CD4-positive, alpha-beta T cell treated with Interleukin-10 for 1 hour (primary cell): ENCODE measurements at places on chromosomes 12 and 14.

DNA sequence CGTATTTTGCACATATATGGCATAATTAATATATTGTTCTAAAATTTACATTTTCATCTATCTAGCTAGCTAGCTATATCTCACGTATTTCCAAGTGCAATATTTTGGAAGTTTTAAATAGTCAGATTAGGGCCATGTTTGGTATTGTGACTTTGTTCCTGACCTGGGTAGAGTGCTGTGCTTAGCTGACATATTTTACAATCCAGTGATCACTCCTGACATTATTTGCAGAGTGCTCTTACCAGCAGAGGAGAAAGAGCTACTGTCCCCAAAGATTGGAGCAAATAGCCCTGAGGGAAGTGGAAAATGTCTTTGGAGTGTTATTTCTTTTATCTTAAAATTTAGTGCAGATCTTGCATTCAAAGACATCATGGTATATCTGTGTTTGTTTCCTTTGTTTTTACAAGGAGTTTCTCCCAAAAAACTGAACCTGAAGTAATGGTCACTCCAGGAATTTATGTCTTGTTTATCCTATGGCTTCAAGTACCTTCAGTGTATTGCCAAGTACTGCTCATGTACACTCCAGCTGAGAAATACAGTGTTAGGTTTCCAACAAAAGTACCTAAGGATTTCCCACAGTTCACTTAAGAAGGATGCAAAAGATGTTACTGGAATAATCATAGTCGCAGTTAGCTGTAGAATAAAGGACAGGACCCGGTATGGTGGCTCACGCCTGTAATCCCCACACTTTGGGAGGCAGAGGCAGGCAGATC is 49.4 kb upstream of the PSMA6 start:
- no peak for DNase-seq

- DNase-seq: no peak
Observed at GRCh38 chr12:55925870-55926737, 1.6 kb downstream of the PYM1 start.

DNA sequence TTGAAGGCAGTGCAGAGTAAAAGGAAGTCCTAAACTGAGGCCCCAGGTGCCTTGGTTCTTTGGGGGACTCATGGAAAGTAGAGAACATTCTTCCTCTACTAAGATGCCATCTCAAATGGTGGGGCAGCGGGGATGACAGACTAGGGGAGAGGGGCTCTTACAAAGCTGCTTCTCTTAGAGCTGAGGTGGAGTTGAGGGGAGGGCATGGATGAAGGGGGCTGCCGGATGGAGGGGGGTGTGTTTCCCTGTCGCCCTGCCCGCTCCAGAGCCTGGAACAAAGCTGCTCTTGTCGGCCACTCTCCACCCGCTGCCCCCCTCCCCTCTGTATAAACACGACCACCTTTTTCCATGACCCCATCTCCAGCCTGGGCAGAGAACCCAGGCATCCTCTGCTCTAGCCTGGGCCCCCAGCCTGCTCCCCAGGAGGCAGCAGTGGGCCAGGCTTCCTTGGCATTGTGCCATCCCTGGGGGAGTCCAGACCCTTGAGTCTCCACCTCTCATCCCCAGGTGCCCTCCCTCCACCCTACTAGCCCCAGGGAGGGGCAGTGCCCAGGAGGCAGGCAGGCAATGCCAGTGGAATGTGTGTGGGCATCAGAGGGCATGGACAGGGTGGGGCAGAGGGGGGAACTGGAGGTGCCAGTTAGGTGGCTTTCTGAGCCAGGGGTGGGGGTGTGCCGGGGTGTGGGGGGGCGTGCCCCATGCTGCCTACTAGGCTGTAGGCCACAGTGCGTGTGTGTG is 1.7 kb downstream of the RARG start:
- DNase-seq: peak; percentile 35

DNA sequence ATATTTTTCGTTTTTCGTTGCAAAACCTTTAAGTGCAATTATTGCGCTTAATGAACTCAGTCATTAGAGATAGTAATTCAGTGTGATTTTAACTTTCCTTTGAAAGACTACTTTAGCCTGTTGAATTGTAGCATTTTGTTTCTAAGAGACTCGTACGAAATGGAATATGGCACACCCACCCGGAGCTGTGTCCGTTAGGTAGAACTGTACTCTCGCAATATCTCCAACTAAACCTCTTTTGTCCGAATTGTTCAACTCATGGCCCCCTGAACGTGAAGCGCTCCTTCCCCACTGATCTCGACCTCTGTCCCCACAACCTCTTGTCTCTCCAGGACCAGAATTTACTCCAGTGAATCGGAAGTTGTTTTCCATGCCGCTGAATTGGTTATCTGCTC is 800 bp downstream of the PCNX4 start:
- DNase-seq: no peak

- DNase-seq: no peak
Observed at GRCh38 chr12:12447236-12447635, 90.4 kb downstream of the BORCS5 start.

- no peak for DNase-seq
Observed at GRCh38 chr12:70741256-70741655, 104.0 kb upstream of the PTPRB start.

DNA sequence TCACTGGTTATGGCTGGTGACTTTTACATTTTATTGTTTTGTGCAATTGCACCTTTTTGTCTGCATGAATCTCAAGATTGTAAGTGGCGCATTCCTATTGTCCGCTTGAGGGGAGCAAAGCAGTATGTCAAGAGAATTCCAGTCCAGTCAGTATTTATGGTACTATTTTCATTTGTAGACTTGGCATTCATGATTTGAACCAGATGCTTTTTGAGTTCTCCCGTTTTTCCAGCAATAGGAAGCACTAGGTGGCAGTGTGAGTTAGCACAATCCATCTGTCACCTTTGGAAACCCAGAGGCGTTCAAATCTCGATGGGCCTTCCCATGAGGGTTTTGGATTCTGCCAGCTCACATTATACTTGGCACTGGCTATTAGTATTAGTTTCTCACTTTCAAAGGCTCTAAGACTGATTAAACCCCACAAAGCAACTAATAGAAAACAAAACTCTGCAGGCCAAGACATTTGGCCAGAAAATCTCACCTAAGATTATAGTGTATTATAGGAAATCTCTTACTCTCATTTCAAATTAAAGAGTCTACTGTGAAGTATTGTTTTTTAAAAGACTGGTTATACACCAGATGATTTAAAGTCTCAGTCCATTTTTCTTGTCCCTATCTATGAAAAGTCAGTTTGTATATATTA is 2.2 kb downstream of the DACT1 start:
- DNase-seq: no peak

- DNase-seq: no peak
Observed at GRCh38 chr12:60494244-60494643, 898.4 kb downstream of the SLC16A7 start.

- DNase-seq: no peak
Observed at GRCh38 chr14:65661865-65662264, 249.3 kb downstream of the FUT8 start.

- DNase-seq: no peak
Observed at GRCh38 chr12:80101126-80101525, 1.8 kb downstream of the OTOGL start.

DNA sequence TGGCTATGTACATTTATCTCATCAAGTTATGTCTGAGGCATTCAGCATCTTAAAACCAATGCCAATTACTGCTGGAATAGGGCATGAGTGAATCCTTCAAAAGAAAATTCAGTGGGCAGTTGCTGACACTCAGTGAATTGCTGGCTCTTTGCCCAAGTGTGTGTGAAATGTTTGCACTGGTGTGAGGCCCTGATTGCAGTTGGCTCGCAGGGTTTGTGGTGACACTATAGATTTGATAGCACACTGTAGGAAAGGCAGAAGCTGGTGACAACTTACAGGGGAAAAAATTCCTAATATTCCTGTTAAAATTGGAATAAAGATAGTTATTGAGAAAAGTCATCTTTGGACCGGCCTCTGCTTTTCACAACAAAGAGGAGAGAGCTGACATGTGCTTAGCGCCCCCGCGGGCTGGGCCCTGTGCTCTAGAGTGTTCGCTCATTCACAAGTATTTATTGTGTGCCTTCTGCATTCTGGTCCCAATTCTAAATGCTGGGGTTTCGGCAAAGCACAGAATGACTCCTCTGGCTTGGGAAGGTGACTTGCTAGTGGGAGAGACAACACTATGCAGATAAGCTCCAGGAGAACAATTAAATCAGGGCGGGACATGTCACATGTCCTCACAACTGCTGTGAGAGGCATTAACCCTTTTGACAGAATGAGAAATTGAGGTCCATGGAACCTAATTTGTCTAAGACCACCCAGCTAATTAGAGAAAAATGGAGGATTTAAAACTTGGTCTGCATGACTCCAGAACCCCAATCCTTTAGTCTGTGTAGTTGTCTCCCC is 418.7 kb downstream of the NPAS3 start:
- no peak for DNase-seq

DNA sequence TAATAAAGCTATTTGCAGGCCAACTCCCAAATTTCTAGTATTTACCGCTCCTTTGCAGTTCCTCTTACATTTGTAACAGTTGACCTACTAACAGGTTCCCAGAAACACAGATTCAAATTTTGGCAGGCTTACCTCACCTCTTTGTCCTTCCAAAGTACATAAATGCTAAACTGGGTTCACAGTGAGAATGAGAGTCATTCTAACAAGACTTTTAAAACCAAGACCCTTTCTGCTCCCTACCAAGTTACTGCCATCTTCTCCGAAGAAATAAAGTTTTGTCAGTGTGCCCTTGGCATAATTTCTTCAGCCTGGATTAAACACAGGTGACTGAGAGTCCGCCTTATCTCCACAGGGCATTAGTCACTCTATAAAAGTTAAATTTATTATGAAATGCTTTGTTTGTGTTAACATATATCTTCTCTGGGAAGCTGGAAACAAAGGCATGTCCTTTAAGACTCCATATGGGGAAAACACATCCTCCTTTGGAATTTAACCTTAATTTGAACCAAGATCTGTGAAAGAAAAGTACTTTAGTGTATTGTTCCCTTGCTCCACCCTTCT is 28.2 kb downstream of the FOXA1 start:
- no peak for DNase-seq

- DNase-seq: no peak
Observed at GRCh38 chr12:33000016-33000415, 103.4 kb upstream of the PKP2 start.

DNA sequence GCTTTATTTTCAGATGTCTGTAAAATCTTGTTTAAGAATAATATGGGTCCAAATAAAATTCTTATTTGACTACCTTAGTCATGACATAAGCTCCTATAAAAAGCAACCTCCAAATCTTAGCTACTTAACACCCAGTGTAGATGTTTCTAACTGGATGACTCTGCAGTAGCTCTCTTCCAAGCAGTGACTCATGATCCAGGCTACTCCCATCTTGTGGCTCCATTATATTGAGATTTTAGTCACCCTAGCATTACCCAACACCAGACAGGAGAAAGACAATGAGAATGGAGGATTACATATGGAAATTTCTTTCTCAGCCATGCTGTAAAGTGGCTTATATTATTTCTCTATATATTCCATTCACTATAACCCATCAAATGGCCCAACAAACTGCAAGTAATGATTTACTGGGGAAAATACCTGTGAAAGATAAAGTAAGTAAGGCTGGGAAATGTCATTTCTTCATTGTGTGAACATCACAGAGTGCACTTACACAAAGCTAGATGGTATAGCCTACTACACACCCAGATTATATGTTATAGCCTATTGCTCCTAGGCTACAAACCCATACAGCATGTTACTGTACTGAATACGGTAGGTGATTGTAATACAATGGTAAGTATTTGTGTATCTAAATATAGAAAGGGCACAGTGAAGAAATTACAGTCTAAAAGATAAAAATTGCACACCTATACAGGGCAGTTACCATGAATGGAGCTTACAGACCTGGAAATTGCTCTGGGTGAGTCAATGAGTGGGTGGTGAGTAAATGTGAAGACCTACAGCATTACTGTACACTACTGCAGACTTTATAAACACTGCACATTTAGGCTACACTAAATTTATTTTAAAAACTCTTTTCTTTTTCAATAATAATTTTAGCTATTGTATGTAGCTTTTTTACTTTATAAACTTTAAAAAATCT is 163.2 kb downstream of the DYRK2 start:
- DNase-seq: no peak

DNA sequence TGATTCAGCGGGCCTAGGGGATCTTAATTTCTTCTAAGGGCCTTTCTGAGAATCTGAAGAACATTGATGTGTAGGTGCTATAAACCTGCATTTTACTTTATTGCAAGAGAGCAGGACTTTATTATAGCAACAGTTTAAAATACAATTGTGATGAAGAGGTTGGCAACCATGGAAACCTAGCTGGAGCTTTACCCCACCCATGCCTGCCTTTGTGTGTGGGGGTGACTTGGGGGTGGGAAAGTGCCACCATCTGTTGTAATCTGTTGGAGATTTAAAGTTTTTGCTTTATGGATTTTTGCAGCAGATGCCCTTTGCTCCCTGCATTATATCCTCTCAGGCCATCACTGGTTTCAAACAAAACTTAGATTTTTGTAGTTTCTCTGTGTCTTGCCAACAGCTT is 64.6 kb downstream of the ATG14 start:
- no peak for DNase-seq

- DNase-seq: no peak
Observed at GRCh38 chr12:5648692-5649359, 216.9 kb downstream of the NTF3 start.

- no peak for DNase-seq
Observed at GRCh38 chr12:114783089-114783618, 99.2 kb upstream of the TBX3 start.

DNA sequence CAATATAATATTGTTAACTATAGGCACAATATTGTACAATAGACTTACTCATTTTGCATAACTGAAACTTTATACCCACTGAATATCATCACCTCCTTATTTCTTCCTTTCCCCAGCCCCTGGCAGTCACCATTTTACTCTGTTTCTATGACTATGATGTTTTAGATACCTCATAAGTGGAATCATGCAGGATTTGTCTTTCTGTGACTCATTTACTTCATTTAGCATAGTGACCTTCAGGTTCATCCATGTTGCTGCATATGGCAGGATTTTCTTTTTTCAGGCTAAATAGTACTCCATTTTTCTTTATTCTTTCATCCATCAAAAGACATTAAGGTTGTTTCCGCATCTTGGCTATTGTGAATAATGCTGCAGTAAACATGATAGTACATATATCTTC is 18.9 kb downstream of the USP15 start:
- DNase-seq: no peak

- DNase-seq: no peak
Observed at GRCh38 chr12:71107936-71108335, 49.9 kb downstream of the TSPAN8 start.
